ENCODE measurements at places on chromosomes 4 and X. TPM values are rescaled to one million over a fixed set of nuclear protein-coding genes. Genes with fewer than 3 reads are reported as not detected.

The RASGEF1B gene
- 0.13 TPM for total RNA-seq

The MRFAP1 gene
- total RNA-seq, result 131 TPM

The PNMA6F gene
- not detected for total RNA-seq

The CSAG2 gene
- not detected for total RNA-seq

The DDIT4L gene
- 0.03 TPM for total RNA-seq

The SPIN2A gene
- 0.57 TPM for total RNA-seq

The AFP gene
- total RNA-seq, result not detected

The ZNF718 gene
- total RNA-seq, result 2.3 TPM

The CA5B gene
- 12.6 TPM for total RNA-seq

The ZCCHC18 gene
- 3.0 TPM for total RNA-seq

The GRIA3 gene
- not detected for total RNA-seq

The COL4A6 gene
- total RNA-seq, result not detected

The ABHD18 gene
- 3.8 TPM for total RNA-seq
